T-helper 22 cell (primary cell): ENCODE measurements at places on chromosomes 6 and 20.

GRCh38 chr20:37071481-37071911 is 24.3 kb downstream of the RBL1 start:
- peak; percentile 12 for DNase-seq

DNA sequence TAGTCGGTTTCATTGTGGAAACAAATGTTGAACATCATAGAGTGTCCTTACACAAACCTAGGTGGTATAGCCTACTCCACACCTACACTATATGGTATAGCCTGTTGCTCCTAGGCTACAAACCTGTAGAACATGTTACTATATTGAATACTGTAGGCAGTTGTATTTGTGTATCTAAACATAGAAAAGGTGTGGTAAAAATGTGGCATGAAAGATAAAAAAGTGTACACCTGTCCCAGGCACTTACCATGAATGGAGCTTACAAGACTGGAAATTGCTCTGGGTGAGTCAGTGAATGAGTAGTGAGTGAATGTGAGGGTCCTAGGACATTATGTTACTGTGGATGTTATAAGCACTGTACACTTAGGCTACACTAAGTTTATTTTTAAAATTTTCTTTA is 103.0 kb downstream of the ZFAND3 start:
- no peak for DNase-seq

DNA sequence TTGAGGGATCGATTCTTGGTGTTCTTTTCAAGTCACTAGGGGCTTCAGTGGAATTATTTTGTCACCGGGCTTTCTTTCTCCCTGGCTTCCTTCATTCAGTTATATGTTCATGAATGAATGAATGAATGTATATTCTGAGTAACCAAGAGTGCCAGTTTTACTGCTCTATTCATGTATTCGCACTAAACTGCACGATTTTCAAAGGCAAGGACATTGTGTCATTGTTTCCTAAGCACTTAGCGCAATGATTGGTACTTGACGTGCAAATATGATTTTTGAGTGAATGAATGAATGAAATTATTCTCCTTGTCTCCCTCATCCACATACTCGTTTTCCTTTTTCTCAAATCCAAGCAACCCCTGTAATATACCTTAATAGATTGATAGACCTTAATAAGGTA is 822 bp downstream of the AFG1L start:
- no peak for DNase-seq

GRCh38 chr6:87723170-87724078 is 21.4 kb upstream of the AKIRIN2 start:
- DNase-seq, result no peak

- no peak for DNase-seq
These were observed at the start of gene FOXC1 for GRCh38 chr6:1609648-1610496. Gene FOXC1, plus strand, starts transcription at chr6:1609915. Its CDS starts 531 bp downstream, at chr6:1610446.

DNA sequence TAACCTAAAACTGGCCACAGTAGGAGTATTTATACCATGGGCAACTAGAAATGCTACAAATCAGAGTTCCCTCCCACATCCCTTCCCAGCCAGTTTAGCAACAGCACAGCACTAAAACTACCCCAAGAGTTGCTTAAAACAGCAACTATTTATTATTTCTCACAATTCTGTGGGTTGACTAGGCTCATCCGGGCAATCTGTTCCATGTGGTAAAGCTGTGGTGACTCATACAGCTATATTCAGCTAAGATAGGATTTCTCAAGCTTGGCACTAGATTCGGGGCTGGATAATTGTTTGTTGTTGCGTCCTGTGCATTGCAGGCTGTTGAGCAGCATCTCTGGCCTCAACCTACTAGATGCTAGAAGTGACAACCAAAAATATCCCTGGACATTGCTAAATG is 8.6 kb upstream of the HECA start:
- DNase-seq, result peak; percentile 27

- DNase-seq, result no peak
These were observed 413.5 kb downstream of the CDC5L start for GRCh38 chr6:44800784-44801592.

DNA sequence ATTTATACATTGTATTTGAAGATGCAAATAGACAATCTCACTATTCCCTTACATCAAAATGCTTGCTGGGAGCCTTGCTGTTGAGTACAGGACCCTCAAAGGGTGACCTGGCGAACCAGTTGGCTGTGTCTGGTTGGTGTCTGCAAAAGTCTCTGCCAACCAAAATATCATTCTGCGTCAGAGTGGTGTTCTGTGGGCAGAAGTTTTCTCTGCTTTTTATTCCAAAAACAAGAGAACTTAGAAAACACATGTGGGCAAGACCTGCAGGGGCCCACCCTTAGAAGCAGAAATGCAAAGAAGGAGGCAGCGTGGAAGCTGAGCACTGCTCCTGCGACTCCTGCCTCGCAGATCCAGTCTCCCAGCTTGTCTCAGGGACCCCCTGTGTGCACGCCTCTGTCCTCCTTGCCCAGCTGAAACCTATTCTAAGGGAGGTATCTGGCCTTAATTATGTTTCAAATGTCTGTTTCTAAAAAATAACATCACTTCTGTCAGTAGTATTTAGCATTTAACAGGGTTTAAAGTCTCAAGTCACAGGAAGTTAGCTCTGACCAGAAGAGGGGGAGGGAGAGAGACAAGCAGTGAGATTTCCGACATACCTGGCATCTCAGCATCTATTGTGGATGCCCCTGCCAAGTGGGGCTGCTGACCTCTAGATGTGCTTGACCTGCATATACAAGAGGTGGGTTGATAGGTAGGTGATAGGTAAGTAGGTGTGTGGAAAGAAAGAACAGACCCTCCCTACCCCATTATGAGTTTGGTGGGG is 101.3 kb downstream of the SASH1 start:
- DNase-seq, result no peak

- no peak for DNase-seq
These were observed 6.4 kb upstream of the PSMG4 start for GRCh38 chr6:3252369-3252768.

- DNase-seq, result no peak
These were observed 98.5 kb upstream of the ZFP64 start for GRCh38 chr20:52289956-52290565.

GRCh38 chr6:53432318-53433161 is 83.8 kb upstream of the ELOVL5 start:
- DNase-seq, result no peak

DNA sequence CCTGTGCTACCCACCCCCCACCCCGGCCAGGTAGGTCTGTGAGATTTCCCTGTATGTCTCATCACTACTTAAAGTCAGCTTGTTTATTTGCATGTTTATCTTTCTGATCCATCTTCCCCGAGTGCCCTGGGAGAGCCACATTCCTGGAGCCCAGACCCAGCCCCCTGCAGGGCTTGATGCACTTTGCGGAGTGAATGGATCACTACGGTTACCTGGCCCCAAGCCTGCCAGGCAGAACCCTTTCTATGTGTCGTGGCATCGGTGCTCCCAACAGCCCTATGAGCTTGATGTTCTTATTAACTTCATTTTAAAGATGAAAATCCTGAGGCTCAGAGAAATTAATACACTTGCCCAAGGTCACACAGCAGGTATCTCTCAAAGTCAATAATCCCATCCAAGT is 13.6 kb upstream of the SLCO4A1 start:
- DNase-seq, result no peak

GRCh38 chr20:38219006-38219950 is 41.3 kb downstream of the KIAA1755 start:
- no peak for DNase-seq

GRCh38 chr6:163354761-163355425 is 59.6 kb upstream of the QKI start:
- DNase-seq, result no peak

DNA sequence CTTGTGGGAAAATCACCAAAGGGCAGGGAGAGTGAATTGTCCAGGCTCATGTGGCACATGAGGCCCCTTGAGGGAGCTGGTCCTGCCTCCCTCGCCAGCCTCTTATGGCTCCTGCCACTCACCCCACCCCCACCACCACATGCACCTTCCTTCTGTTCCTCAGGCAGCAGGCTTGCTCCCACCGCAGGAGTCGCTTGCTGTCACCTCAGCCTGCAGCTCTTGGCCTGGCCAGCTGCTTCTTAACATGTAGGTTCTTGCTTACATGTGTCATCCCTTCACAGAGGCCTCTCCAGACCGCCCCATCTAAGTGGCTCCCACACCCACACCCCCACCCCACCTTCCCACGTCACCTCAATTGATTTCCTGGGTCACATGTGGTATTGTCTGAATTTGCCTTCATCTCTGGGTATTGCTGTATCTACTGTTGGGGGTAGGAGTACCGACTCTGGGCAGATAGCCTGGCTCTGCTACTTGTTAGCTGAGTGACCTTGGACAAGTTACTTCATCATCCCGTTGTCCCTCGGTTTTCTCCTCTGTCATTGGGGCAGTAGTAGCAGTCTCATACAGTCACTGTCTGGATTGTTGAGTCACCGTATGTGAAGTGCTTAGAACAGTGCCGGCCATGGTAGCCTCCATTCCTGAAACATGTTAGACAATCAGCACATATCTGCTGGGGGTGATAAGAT is 41.7 kb downstream of the SLC9A8 start:
- no peak for DNase-seq

GRCh38 chr6:100475554-100476320 is 11.0 kb upstream of the SIM1 start:
- DNase-seq, result no peak

DNA sequence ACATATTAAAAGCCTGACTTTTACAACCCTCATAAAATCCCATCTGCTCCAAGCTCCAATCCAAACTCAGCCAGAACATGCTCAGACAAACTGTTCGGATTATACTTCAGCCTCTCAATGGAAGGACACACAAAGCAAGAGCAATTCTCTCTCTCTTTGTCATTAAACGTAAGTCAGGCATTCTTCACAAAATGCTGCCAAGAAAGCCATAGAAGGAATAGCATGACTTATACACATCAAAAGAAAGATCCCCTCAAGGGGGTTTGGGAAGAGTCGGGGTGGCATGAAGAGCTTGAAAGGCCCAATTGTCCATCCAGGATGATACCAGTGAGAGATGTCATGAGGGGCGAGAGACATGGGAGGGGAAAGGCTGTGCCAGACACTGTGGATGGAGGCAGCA is 268.9 kb downstream of the PREX1 start:
- no peak for DNase-seq

GRCh38 chr20:24949756-24950127 is 673 bp downstream of the CST7 start:
- DNase-seq, result no peak

DNA sequence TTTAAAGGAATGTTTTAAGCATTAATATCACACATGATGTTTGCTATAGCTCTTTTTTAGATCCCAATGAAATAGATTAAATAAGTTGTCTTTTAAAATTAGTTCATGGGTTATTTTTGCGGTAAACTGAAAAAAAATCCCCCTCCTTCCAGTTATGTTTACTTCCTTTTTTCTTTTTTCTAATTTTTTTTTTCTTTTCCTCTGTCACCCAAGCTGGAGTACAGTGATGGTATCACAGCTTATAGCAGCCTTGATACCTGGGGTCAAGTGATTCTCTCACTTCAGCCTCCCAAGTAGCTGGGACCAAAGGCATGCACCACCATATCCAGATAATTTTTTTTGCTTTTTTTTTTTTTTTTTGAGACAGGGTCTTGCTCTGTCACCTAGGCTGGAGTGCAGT is 17.8 kb upstream of the SCAF8 start:
- DNase-seq, result no peak

DNA sequence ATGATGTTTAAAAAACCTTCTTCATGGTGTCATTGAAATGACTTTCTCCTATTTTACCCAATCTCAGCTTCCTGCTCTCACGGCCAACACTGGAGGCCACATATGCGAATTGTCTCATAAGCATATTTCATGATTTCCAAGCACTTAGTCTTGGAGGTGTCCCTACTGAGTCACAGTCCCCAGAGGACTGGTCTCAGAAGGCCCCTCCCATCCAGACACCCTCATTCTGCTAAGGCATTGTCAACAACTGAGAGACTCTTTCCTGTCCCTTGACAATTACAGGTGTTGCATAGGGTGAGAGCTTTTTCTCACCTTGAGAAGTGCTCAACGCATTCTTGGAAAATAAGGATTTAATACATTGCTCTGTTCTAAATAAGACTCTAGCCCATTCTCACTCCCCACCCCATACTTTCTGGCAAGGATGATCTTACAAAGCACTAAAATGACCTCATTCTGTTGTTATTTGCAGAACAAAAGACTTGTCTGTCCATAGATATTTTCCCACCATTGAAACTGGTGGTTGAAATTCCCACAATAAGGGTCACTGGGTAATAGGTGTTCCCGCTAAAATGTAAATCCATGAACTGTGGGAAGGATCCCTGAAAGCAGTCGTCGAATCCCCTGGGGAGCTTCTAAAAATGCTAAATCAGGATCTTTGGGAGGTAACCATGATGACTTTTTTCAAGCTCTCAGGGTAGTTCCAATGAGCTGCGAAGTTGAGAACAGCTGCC is 32.3 kb upstream of the SLC22A23 start:
- DNase-seq, result no peak

DNA sequence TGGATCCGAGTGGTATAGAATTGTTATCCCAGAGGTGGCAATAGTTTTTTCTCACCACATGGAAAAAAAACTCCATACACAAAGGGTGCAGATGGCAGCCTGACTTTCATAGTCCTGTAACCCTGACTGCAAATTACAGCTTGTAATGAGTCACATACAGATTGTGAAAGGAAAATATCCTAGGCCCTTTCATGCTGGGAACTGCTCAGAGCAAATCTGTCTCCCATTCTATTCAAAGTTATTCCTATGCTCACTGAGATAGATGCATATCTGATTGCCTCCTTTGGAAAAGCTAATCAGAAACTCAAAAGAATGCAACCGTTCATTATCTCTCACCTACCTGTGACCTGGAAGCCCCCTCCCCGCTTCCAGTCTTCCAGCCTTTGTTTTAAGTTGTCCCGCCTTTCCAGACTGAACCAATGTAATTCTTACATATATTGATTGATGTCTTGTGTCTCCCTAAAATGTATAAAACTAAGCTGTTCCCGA is 108.7 kb upstream of the MAP3K4 start:
- no peak for DNase-seq

- no peak for DNase-seq
These were observed 4.1 kb downstream of the CFB start for GRCh38 chr6:31949926-31950548.

DNA sequence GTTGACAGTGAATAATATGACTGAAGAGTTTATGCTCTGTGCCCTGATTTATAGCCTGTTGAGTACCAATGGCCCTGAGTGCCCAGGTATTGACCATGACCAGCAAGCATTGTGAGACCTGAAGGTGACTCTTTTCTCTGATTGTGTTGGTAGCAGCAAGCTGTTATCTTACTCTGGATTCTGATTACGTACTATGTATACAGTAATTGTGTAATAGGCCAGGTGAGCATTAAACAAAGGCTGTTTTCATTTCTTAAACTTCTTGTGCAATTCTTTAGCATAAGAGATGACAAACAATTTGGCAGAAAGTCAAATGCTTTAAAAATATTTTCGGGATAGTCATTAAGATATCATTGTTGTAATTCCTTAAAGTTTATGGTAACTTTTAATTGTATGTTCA is 111.7 kb upstream of the PTPRK start:
- DNase-seq, result no peak

- DNase-seq, result no peak
These were observed 168.8 kb upstream of the GRIK2 start for GRCh38 chr6:101224751-101225150.

- no peak for DNase-seq
These were observed 241.2 kb downstream of the BMP7 start for GRCh38 chr20:57025261-57025660.

GRCh38 chr6:16600701-16601100 is 160.6 kb downstream of the ATXN1 start:
- no peak for DNase-seq

- no peak for DNase-seq
These were observed 80.0 kb upstream of the PREP start for GRCh38 chr6:105482921-105483320.

- DNase-seq, result no peak
These were observed 14.5 kb upstream of the TRAF3IP2 start for GRCh38 chr6:111620169-111620568.
